ENCODE measurements at places on chromosomes 6 and 20.
A peak's percentile ranks its signal among the peaks of the same experiment; 100 is the strongest.

- DNase-seq = no peak
Measured at GRCh38 chr6:52574709-52575501, 2.0 kb downstream of the TRAM2 start.

- DNase-seq = no peak
Measured at GRCh38 chr6:158781692-158782373, 37.3 kb downstream of the EZR start.

GRCh38 chr6:90350689-90351554, 54.3 kb upstream of the BACH2 start:
- DNase-seq = no peak

DNA sequence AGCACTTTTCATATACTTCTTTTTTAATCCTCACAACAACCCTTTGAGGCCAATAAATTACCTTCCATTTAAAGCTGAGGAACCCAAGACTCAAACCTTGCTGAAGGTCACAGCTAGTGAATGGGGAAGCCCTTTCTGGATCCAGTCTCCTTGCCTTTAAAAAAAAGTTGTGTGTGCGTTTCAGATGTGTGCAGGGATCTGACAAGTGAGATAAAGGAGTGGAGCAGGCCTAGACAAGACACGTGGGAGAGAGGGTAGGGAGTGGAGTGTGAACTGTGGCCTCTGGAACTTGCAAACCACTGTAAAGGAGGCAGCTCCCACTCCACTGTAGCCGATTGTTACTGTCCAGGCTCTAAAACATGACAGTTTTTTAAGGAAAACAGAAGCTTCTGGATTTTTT, 1.9 kb downstream of the KLHL32 start:
- no peak for DNase-seq

DNA sequence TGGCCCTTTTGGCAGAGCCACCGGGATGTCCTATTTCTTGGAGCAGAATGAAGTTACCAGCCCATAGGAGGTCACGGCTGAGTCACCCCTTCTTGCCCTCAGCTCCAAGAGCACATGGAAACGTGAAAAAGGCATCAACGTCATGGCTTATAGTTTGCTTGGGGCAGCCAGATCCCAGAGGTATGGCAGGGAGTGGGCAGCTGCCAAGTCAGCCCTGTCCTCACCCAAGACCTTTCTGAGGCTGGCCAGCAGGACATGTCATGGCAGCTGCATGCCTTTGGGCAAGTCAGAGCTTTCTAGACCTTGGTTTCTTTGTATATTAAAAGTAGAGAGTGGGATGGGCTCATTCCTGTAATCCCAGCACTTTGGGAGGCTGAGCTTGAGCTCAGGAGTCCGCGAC, 8.2 kb upstream of the MDFI start:
- DNase-seq = no peak

DNA sequence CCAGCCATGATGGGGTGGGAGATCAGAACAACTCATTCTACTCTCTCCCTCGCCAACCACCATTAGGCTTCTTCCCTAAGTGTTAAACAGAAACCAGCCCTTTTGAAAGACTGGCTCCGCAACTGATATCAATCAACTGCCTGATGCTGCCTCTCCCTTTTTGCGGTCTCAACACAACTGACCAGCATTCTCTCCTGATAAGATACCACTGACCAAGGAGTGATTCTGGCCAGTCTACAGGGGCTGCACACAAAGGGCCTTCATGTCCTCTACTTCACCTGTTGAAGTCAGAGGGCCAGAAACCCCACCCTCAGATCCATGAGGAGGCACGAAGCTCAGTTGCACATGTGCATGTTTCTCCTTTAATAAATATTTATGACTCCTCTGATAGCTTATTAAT, 145.1 kb downstream of the CD24 start:
- no peak for DNase-seq

GRCh38 chr6:104585646-104586045, 274.1 kb downstream of the HACE1 start:
- DNase-seq = no peak

DNA sequence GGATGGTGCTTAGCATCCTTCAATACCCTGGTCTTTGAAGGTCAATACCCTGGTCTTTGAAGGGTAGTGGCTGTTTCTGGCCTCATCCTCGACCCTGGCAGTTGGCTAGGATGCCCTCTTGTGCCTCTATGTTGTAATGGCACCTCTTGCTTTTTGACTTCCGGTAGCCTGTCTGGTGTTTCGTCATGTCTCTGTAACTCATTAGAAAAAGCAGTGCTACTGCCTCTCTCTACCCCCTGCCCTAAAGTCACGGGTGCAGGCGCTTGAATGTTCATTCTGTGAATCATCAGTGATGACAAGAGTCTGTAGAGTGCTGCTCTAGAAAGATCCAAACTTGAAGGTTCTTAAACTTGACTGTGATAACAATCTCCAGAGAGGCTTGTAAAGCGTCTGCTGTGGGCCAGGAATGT, 28.3 kb downstream of the RSPO4 start:
- DNase-seq = peak; percentile 11

- DNase-seq = no peak
Measured at GRCh38 chr20:10475225-10475624, 40.1 kb downstream of the SLX4IP start.

Data from AG09309 (cell line).